H9 (cell line): ENCODE measurements at places on chromosomes 3 and 15.
A peak's percentile ranks its signal among the peaks of the same experiment; 100 is the strongest.

DNA sequence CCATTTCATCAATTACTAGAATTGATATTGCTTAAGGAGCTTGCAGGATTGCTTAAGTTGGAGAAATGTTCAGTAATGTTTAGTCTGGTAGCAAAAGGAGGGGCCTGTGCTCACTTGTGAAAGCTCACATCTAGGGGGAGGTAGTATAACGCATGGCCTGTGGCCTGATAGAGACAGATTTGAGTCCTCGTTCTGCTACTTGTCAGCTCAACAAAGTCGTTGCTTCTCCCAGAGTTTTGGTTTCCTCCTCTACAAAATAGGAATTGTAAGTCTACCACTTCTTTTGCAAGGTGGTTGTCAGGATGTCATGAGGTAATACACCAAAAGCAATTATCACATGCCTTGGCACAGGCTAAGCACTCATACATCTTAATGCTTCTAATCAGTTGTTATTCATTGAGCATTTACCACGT, 1.3 kb downstream of the ST3GAL6 start:
- DNase-seq: no peak

GRCh38 chr15:87245592-87245991, 1010.9 kb downstream of the NTRK3 start:
- DNase-seq: no peak

DNA sequence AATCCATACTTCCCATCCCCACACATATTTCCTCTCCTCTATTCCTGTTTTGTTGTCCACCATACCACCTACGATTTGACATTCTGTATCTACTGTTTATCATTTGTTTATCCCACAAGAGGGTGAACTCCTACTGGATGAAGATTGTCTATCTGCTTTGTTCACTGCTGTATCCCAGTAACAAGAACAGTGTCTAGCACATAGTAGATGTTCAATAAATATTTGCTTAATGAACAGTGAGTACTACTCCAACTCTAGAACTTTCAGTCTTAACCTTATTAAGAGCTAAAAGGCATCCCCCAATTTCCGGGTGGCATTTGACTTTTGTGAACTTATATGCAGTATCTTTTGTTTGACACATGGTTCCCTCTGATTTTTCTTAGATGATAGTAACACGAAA, 1.3 kb downstream of the PYGO1 start:
- DNase-seq: no peak

GRCh38 chr3:127822682-127823425, 539 bp upstream of the MGLL start:
- DNase-seq: no peak

- DNase-seq: no peak
Observed at GRCh38 chr15:66169023-66169422, 84.5 kb downstream of the MEGF11 start.

- DNase-seq: no peak
Observed at GRCh38 chr15:51137024-51137423, 42.3 kb upstream of the TNFAIP8L3 start.

DNA sequence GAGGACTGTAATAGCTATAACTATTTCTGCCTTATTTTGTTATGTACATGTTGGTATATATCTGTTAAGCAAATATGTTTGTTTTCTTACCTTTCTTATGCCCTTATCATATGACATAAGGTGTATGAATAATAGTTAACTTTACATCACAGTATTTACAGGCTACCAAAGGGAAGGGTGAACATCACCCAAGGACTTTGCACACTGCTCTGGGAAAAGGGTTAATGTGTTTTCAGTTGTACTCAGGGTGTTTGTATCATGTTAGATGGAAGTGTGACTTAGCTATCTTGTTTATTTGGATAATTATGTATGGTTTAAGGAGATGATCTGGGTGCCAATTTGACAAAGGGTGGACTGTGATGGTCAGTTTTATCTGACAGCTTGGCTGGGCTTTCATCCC, 60.3 kb downstream of the LSM3 start:
- DNase-seq: no peak

GRCh38 chr3:1374471-1374870, 281.6 kb downstream of the CNTN6 start:
- DNase-seq: no peak

GRCh38 chr3:184361932-184362667, 590 bp downstream of the POLR2H start:
- peak; percentile 79 for DNase-seq
